ENCODE measurements at places on chromosomes 16 and 17.

DNA sequence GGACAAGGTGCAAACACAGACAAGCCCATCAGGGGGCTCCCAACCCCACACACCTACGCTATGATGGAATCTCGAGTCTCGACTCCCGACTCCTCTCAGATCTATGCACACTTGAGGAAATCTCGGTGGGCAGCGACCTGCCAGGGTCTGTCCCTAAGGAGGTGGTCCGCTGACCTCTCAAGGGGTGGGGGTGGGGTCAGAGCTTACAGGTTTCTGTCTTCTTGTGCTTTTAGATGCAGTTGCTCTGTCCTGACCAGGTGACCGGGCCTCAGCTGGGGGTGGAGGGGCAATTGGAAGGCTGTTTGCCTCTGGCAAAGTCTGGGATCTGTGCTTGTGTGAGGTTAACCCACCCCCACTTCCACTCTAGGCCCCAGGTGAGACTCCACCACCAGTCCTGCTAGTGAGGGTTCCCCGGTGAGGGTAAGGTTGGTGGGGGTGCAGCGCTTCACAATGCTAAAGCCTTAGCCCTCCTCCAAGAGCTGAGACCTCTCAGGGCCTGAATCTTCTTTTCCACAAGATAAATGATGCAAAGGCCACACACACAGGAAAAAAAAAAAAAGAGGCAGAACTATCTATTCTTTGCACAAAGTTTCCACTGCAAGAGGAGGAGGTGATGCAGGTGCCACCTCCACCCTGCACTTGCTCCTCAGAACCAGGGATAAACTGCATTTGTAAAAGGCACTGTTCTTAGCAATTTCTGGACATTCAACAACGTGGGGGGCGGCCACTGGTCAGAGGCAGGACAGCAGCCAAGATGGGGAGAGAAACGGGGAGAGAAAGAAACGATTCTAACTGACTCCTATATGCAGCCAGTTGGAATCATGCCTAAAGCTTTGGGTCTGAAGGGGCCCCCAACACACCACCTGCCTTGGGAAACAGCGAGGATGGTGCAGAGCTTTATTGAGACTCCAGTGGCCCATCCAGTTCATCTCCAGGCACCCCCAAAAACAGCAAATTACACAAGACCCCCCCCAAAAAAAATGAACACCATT is 4.1 kb downstream of the CISD3 start:
- no peak for DNase-seq

DNA sequence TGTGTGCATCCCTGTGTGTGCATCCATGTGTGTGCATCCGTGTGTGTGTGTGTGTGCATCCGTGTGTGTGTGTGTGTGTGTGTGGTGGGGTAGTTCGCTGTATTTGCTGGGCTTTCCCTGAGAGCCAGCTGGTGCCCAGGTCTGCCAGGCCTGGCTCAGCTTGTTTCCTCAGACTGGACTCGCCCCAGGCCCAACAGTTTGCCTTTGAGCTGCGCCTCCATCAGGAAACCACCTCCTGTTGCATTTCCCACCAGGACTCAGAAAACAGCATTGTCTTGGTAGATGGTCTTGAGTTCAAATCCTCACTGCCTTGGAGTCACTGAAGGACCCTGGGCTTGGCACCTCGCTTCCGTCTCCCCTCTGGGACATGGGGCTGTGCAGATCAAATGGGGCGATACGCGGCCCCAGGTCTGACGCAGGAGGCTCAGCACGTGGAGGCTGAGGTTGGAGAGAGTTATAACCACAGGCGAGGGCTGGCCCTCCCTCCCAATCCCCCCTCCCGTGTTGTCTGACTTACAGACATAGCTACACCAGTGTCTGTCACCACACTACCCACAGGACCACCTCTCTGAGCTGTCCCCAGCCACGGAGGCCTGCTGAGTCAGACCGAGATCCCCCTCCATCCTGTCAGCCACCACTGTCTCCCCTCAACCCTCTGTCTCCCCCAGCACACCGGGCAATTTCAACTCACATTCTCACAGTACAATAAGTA is 4.7 kb downstream of the ITGAE start:
- DNase-seq = no peak

DNA sequence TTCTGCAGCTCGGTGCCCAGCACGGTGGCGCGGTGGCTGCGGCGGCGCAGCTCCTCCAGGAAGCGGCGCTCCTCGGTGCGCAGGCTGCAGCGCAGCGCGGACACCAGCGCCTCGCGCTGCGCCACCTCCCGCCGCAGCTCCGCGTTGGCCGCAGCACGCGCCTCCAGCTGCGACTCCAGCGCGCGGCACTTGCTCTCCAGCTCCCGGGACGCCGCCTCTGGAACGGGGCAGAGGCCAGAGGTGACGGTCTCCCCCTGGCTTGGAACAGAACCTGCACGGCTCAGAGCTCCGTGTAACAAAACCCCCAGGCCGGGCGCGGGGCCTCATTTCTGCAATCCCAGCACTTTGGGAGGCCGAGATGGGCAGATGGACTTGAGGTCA is 13.2 kb upstream of the CLUH start:
- DNase-seq = no peak

GRCh38 chr16:80171199-80171598 is 369.6 kb upstream of the DYNLRB2 start:
- DNase-seq = no peak

- DNase-seq = no peak
These were observed 3.9 kb downstream of the SSTR2 start for GRCh38 chr17:73168667-73169066.

DNA sequence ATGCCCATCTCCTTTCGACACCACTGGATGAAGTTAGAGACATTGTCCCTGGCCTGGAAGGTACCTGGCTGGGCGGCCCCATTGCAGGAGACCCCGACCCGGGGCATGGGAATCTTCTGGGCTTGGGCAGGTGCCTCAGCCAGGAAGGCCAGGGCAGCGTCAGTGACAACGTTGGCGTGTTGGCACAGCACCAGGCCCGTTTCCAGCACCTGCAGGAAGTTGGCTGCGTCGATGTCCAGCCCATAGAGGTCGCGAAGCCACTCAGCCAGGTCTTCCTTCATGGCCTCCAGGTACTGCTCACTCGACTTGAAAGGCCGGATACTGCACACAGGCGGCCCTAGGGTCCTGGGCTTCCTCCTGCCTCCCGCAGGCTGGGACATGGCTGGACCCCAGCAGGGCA is 568 bp downstream of the GAS2L2 start:
- DNase-seq = no peak

- DNase-seq = no peak
These were observed 3.5 kb downstream of the PLK1 start for GRCh38 chr16:23682181-23682580.

- no peak for DNase-seq
These were observed 2.3 kb downstream of the VTN start for GRCh38 chr17:28367641-28368305.

DNA sequence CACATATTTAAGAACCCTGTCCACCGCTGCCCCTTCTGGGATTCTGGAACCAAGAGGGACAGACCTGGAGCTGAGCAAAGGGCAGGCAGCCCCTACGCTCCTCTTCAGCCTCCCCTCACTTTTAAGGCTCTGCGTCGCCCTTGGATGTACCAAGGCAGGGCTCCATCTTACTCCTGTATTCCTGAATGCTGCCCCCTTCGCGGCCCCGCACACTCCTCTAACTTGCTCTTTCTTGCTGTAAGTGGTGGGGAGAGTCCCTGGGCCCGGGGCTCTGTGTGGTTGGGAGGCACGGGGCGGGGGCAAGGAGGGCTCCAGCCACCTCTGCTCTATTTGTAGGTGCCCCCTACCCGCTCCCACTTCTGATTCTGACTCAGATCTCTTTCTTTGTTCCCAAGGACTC is 1.2 kb downstream of the TNS4 start:
- DNase-seq = no peak

GRCh38 chr17:62064029-62064790 is 868 bp downstream of the MED13 start:
- no peak for DNase-seq

GRCh38 chr17:41496803-41497484 is 7.2 kb upstream of the KRT36 start:
- DNase-seq = no peak

DNA sequence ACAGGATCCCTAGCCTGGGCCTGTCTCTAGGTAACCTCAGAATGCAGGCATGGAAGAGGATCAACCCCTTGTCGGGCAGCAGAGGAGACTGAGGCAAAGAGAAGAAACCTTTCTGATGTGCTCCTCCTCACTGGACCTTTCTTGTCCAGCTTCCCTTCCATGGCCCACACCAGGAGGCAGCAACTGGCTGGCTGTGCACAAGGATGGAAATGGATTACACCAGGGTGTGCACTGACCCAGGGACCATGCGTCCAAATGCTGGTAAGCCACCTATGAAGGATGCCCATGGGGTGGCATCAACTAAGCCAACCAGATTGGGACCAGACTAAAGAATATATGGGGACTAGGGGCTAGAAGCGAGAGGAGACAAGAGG is 83.0 kb downstream of the N4BP1 start:
- DNase-seq = no peak

GRCh38 chr16:73549984-73550631 is 502.2 kb upstream of the ZFHX3 start:
- DNase-seq = no peak

- DNase-seq = no peak
These were observed 890.9 kb upstream of the CDH8 start for GRCh38 chr16:62927122-62927521.

GRCh38 chr17:42233994-42234393 is 39.7 kb upstream of the GHDC start:
- DNase-seq = no peak

GRCh38 chr16:66856801-66857200 is 12.6 kb downstream of the CA7 start:
- no peak for DNase-seq
